ENCODE measurements at places on chromosomes 13 and 19.

GRCh38 chr13:110560601-110561343 lies 750 bp downstream of the RAB20 start:
- DNase-seq = peak; percentile 36

- peak; percentile 52 for DNase-seq
These were observed 3.4 kb downstream of the PRR36 start for GRCh38 chr19:7870571-7871436.

DNA sequence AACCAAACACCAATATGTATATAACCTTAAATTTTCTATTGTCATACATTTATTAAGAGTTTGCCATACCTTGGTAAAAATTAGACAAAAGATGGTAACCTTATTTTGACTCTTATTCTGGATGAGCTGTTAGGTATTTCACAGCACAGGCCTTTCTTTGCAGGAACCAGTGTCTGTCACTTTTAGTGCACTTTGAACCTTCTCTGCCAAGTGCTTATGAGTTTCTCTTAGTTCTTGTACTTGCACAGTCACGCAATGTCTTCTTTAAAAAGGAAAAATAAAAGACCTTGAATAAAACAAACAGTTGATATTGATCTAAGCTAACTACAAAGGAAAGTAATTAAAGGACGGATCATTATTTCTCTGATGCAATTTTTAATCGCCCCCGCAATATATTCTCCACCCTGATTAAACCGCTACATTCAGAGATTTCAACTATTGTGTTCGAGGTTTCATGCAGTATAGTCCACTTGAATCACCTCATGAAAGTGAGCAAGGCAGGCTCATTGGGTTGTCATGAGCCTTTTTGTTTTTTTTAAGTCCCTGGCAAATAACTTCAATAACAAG lies 534.5 kb downstream of the KLF5 start:
- no peak for DNase-seq

GRCh38 chr13:30017880-30018279 lies 167.5 kb upstream of the UBL3 start:
- no peak for DNase-seq

DNA sequence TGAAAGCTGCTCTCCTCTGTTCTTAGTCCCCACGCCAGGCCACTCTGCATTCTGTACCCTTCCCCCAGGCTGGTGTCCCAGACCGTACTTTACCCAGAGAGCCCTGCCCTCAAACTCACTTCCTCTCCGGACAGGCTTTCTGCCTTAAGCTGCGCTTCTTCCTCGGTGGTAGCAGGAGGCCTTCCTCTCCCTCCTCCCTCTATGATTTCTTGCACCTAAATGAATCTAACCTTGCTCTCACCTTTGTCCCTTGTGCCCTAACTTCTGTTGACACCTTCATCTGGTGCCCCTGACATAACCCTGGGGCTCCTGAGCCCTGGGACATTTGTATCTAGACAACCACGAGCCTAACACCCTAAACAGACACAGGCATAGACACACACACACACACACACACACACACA lies 29.6 kb upstream of the CEACAM21 start:
- DNase-seq = peak; percentile 66

DNA sequence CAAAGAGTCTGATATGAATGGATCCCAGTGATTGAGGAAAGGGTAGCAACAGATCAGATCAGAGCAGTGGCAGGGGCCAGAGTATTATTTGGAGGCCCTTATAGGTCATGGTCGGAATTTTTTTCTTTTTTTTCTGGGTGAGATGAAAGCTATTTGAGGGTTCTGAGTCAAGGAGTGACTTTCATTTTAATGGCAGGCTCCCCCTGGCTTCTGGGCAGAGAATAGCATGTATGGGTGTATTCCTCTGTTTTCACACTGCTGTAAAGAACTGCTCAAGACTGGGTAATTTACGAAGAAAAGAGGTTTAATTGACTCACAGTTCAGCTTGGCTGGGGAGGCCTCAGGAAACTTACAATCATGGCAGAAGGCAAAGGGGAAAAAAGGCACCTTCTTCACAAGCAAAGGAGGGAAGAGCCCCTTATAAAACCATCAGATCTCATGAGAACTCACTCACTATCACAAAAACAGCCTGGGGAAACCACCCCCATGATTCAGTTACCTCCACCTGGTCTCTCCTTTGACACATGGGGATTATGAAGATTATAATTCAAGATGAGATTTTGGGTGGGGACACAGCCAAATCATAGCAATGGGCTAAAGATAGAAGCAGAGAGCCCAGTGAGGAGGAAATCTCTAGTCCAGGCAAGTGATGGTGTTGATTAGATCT lies 3.0 kb upstream of the SLC6A16 start:
- DNase-seq = no peak

- no peak for DNase-seq
These were observed 8.0 kb downstream of the MED26 start for GRCh38 chr19:16620018-16620417.

DNA sequence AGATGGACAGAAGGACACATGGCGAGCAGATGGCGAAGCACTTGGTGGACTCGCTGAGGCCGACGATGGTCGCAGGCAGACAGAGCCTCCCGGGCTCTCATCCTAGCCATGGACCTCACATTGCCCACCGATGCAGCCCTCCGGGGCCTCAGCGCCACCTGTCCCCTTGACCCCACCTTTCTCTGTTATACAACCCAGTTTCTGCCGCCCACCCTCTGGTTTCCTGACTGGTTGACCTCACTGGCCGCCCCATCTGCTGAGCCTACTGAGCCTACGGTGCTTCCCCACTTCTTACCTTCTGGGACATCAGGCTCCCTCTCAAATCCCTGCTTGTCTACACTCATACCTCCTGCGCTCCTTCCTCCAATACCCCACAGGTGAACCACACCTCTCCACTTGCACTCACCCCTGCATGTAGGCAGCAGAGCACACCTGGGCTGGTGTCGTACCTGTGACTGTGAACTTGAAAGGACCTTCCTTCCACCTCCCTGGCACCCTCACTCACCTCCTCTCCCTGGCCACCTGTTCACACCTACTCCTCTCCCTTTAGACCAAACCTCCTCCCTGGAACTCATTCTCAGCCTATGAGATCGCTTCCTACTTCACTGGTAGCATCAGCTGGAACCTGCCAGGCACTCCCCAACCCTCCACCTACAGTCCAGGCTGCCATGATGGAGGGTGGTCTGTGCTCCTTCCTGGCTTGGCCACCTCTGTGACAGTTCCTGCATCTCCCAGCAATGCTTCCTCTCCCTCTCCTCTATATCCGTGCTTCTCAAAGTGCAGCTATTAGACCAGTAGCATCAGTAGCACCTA lies 36.1 kb downstream of the HPN start:
- DNase-seq = no peak

DNA sequence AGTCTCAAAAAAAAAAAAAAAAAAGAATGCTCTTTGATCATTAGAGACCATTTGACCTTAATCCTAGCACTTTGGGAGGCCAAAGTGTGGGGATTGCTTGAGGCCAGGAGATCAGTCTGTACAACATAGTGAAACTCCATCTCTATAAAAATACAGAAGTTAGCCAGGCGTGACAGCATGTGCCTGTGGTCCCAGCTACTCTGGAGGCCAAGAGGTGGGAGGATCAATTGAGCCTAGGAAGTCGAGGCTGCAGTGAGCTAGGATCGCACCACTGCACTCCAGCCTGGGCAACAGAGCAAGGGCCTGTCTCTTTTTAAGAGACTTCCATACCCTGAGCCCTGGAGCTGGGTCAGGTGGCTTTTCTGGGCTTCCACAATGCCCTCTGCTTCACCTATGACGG lies 11.5 kb upstream of the COLGALT1 start:
- no peak for DNase-seq

DNA sequence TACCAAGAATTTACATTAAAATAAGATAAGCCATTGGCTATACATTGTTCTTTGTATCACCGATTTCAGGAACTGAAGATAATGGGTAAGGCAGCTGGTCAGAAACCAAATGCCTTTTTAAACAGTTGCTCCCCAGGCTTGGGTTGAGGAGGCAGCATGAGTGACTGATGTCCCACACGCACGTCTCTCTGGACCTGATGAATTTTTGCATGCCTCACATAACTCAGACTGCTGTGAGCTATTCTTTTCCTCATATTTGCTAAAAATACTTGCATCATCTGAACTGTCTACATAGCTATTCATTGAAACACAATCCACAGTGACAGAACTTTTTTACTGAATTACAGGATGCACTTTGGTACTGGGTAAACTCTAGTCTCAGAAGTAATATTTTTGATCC lies 123.6 kb upstream of the MAB21L1 start:
- DNase-seq = no peak

DNA sequence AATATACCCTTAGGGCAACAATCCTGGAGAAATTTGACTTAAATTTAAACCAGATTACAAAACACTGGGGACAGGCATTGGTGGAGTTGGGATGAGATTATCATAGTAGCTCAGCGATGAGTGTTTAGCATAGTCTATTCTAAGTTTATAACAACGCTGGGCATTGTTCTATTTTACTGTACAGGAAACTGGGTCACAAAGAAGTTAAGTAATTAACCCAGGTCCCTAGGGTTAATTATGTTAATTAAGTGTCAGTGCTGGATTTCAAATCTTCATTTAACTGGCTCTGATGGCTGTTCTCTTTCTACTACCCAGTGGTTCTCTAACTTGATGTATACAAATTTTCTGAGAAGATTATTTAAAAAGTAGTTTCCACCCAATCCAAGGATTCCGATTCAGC lies 388.9 kb downstream of the KCNRG start:
- no peak for DNase-seq

DNA sequence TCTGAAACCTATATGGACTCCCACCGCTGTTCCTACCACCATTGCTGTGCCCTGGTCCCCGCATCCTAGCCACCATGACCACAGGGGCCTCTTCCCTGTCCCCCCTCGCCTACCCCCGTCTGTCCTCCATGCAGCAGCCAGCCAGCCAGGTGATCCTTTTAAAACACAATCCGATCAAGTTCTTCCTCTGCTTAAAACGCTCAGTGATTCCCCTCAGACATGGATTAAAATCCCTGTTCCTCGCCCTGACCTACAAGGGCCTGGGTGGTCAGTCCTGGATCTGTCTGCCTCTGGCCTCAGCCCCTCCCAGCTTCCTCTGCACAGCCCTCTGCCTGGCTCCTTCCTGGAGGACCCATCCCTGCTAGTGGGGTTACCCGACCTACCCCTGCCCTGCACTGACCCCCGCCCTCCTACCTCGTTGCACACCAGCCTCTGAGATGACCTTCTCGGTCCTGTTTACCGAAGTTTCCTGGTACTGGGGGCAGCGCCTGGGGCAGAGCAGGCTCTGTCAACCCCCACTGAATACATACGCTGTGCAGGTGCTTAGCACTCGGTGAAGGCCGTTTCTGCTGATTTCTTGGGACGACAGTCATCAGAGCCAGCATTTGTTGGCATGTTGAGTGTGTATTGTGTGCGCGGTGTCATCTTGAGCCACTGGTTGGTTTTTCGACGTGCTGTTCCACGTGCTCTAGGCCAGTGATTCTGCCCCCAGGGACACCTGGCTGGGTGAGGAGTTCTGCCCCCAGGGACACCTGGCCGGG lies 14.7 kb upstream of the LENG8 start:
- no peak for DNase-seq
